CD4-positive, alpha-beta T cell treated with Interleukin-6 at 100 ng/mL for 8 hours (primary cell): ENCODE measurements at places on chromosomes 3 and 15.

GRCh38 chr3:18215639-18216038 is 209.5 kb downstream of the SATB1 start:
- DNase-seq: no peak

DNA sequence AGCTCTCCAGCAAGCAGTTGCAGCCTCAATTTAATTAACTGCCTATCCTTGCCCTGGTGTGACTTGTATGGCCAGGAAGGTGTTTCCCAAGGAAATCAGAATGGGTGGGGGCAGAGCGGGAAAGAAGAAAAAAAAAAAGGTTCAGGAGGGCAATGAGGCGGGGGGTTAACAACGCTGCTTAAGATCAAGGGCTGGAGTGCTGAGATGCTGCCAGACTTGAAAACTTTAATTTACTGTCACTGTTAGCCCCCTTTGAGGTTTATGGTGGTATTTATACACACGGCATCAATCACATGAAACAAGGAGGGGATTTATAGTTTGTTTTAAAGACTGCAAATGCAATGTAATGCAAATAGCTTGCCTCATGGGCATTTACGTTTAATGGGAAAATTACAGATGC is 319.4 kb upstream of the NR2F2 start:
- DNase-seq: no peak

- DNase-seq: peak; percentile 33
These were observed at the start of gene EHHADH for GRCh38 chr3:185253645-185254410. TSS of gene EHHADH (minus strand) at chr3:185254049. CDS start at chr3:185254022, 27 bp downstream.

DNA sequence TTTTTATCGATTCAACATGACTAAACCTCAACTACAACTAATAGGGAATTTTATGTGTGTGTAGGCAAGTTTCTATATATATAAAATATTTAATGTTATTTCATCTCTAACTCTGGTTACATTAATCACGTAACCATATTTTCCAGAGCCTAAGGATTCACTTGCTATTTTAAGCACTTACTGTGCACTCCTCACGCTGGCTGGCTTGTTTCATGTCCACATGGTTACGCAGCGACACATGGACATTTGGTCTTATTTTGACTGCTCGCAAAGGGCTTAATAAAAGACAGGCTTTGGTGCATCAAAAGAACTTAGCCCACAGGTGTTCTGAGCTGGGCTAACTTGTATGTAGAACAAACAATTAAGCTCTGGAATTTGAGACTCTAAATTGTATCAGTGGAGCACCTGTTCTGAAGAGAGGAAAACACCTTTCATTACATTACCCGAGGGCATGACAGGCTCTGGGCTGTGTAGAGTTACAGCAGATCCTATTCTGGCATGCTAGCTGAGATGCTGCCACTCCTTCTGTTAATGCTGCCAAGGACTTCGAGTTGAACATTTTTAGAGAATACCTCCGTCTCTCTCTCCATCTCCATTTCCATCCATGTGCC is 130.0 kb upstream of the NR2F2 start:
- DNase-seq: no peak

- DNase-seq: no peak
These were observed 192.2 kb upstream of the THRB start for GRCh38 chr3:24686808-24687207.

- DNase-seq: no peak
These were observed 71.3 kb downstream of the WHAMM start for GRCh38 chr15:82880704-82881103.

DNA sequence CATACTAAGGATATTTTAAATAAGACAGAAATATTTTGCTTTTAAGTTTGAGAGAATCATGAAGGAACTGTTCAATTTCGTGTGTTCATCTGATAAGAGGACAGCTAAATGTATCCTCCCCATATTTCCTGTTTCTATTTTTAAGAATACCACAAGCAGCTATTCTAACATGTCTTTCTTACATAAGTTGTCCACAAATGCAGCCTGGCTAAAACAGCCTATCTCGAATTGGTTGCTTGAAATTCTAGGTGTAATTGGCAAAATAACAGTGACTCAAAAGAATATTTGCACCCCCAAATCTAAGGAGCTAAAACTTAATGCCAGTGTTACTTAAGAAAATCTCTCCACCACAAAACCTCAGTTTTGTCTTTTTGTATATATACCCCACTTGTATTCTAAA is 35.0 kb downstream of the BTLA start:
- peak; percentile 44 for DNase-seq

DNA sequence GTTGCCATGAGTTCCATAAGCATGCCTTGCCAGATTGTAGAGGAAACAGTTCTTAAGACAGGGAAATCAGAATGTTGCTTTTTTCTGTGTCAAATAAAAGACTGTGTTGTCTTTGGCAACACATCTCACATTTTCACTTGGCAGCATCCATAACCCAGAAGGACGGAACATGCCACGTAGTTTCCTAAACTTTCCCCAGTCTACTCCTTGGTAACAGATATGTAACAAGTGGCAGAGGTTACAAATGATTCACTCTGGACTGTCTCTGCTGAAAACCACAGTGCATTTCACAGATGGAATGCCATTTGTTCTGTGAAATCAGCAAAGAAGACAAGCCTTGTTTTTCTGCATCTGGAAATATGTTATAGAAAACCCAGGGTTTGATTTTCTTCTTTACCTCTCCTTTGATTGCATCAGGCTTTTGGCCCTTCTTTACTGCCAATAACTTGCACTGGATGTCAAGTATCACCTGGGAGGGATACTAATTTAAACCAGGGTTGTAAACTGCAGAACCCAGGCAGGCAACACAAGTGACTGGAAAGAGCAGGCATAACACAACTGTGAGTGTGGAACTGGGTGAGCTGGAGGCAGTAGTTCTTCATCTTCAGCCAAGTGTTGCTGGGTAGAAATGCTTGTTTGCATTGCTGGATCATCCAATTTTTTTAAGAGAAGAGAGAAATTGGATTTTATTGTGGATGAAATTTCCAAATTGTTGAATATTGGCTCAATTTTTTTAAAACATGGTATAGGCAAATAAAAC is 124.4 kb upstream of the FOXB1 start:
- DNase-seq: no peak

GRCh38 chr3:131007782-131008181 is 18.8 kb downstream of the ASTE1 start:
- DNase-seq: no peak

DNA sequence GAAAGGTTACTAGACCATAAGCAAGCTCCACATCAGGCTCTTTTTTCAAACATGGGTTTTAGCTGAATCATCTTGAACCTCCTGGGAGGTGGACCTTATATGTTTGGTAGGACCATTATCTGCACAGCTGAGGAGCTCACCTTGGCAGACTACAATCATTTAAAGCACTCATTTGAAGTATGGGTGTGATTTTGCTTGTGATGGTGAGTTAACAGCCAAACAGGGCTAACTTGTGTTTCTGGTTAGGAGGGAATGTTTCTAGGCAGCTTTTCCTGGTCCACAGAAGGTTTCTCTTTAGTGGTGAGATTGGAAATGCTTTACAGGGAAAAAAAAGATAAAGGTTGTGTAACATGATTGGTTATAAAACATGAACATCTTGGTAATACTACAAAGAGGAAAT is 61.8 kb downstream of the ARHGEF26 start:
- no peak for DNase-seq

DNA sequence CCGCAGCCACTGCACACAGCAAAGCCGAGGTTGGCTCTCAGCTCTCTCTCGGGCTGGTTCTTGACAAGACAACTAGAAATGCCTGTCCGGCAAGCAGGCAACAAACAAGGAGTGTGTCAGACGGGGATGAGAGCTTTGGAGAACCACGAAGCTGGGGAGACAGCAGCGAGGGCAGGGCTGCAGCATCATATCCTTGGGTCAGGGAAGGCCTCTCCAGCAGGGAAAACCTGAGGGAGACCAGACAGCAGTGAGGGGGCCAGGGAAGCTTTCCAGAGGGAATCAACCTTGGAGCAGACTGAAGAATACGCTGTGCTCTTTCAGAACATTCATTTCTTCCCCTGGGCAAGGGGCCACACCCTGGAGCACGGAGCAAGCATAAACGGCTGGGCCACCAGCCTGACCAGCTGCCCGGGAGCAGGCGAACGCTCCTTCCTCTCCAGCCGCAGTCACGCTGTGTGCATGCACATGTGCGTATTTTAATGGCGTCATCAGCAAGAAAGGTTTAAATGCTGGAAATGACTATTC is 58.7 kb downstream of the CHSY1 start:
- no peak for DNase-seq

DNA sequence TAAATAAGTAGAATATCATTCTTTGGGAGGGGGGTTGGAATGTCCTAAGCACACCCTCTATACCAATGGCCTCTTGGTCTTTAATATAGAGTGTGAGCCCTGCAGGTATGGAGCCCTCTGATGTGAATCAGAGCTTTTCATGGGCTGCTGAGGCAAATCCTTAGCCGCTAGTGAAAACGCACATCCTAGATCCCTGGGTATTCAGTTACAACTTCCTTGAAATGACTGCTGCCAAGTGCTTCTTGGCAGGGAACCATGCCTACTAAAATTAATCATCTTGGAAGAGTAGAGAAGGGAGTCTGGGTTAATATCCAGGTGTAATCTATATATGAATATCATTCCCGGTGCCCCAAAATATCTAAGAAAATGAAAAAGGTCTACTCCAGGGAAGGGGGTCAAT is 109.1 kb downstream of the POLQ start:
- DNase-seq: no peak

DNA sequence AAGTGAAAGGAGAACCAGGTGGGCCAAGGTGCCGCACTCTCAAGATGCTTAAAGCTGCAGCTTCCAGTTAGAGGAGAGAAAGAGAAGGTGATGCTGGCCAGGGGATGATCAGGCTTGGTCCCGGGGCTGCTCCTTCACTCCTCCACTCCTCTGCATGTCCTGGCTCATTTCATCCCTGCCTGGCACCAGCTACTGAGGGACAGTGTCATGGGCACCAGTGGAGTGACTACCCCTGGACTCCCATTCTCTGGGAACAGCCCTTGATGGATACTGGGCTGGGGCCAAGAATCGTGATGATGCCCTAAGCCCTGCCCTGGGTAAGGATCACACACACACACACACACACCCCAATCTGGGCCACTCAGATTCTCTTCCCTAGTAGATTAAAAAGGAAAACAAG is 243.7 kb downstream of the UACA start:
- DNase-seq: no peak

DNA sequence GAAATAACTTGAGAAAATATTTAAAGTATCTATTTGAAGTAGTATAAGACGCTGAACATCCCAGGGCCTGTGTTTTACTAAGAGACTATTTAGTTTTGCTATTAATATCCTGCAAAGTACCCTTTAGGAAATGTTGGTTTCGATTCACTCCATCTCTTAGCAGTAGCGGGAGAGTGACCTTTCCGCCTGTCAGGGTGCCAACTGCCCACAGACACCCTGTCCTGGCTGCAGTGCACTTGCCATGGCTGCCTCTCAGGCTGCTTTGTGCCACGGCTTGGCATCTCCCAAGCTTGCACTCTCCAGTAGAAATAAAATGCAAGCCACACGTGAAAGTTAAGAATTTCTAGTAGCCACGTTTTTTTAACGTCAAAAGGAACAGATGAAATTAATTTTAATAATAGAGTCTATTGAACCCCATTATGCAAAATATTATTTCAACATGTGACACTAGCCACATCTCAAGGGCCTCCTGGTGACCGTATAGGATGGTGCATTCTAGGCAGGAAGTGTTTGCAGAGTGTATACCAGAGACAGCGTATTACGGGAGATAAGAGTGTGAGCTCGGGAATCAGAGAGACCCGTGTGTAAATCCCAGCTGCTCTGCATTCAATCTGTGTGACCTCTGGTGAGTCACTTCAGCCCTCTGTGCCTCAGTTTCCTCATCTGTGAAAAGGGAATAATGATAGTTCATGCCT is 19.8 kb downstream of the ADAMTS9 start:
- DNase-seq: no peak

DNA sequence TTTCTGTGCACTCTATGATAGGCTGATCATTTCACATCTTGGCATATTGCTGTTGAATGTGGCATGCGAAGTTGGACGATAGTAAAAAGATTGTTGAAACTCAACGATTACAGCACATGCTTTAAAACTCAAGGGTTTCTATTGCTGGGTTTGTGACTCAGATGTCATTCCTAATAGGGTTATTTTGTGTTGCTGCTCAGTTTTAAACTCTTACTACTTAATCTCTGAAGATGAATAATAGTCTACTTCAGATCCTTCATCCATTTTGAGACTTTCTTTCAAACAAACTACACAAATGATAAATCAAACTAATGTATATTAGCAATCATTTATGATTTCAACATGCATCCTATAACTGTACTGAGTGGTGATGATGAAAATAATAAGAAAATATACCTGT is 71.3 kb upstream of the MBNL1 start:
- DNase-seq: peak; percentile 31

DNA sequence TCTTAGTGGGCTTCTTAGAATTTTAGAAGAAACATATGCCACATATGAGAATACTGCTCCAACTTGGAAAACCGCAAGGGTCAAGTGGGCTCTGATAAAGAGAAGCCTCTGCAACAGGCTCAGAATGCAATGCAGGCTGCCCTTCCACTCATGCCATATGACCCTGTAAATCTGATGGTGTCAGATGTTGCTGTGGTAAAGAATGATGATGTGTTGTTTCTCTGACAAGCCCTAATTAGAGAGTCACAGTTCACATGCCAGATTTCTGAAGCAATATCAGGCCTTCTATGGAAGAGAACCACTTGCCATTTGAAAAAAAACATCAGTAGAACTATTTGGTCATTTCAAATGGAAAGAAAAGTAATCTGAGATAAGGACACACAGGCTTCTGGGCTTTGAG is 749.6 kb downstream of the AGBL1 start:
- DNase-seq: no peak

DNA sequence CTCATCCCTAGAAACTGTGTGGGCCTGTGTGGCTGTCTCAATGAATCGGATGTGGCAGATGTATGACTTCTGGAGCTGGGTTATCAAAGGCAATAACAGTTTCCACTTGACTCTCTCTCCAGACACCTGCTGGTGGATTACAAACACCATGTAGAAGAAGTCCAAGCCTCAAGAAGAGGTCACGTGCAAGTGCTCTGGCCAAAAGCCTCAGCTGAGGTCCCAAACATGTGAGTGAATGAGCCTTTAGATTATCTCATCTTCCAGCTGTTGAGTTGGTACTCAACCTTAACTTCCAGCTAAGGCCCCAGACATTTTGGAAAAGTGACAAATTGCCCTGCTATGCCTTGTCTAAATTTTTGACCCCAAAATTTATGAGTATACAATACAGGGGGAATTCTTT is 42.7 kb upstream of the IL12A start:
- no peak for DNase-seq

GRCh38 chr3:178537122-178537705 is 978 bp downstream of the KCNMB2 start:
- DNase-seq: no peak
